ENCODE measurements at places on chromosomes 1 and 21.
A peak's percentile ranks its signal among the peaks of the same experiment; 100 is the strongest.

GRCh38 chr1:53959664-53960250, 13.6 kb downstream of the LRRC42 start:
- DNase-seq = no peak

- DNase-seq = no peak
These were observed 40.7 kb downstream of the SIPA1L2 start for GRCh38 chr1:232589111-232589811.

- peak; percentile 54 for DNase-seq
These were observed 44.5 kb downstream of the LRRC38 start for GRCh38 chr1:13469343-13469742.

GRCh38 chr1:89878256-89878655, 57.4 kb downstream of the LRRC8D start:
- DNase-seq = no peak

DNA sequence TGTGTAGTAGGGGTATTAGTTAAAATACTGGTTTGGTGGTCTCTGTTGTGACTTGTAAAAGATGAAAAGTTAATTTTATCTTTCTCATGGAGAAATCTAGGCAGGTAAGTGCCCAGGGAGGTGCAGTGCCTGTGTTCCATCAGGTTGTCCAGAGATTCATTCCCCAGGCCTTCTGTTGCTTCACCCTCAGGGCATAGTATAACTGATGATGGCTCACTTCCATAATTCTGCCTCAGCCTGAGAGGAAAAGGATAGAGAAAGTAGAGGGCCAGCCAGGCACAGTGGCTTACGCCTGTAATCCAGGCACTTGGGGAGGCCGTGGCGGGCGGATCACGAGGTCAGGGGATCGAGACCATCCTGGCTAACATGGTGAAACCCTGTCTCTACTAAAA, 153.9 kb downstream of the FMN2 start:
- DNase-seq = no peak

DNA sequence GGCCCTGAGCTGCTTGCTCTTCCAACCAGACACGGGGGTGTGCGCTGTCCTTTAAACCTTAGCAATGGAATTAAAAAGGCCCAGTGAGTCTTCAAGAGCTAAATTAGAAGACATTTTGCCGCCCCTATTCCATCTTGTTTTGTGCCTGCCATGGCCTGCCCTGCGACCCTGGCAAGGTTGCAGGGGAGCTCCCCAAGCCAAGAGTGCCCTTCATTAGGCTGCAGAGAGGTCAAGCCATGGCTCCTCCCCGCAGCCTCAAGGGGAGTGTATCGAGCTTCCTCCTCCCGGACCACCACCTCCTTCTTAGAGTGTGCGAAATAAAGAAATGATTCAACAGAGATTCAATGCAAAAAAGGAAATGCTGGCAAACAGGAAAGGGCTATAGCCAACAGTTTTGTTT, 256.2 kb downstream of the DYRK1A start:
- no peak for DNase-seq

Data from T47D (cell line).